ENCODE measurements at places on chromosomes 1 and 21.

DNA sequence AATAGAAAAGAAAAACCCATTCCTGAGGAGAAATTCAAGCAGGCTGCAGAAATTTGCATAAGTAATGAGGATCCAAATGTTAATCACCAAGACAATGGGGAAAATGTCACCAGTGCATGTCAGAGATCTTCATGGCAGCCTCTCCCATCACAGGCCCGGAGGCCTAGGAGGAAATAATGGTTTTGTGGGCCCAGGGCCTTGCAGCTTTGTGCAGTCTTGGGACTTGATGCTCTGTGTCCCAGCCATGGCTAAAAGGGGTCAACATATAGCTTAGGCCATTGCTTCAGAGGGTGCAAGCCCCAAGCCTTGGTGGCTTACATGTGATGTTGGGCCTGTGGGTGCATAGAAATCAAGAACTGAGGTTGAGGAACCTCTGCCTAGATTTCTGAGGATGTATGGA lies 22.7 kb downstream of the RAB3GAP2 start:
- no peak for DNase-seq

GRCh38 chr1:200890818-200891773 lies 3.6 kb upstream of the INAVA start:
- peak; percentile 74 for DNase-seq

- no peak for DNase-seq
These were observed 662 bp downstream of the SCAF4 start for GRCh38 chr21:31731056-31731856.

GRCh38 chr1:213956295-213956770 lies 31.4 kb upstream of the PROX1 start:
- DNase-seq = no peak

GRCh38 chr21:35811191-35811806 lies 249.0 kb downstream of the SETD4 start:
- DNase-seq = no peak

DNA sequence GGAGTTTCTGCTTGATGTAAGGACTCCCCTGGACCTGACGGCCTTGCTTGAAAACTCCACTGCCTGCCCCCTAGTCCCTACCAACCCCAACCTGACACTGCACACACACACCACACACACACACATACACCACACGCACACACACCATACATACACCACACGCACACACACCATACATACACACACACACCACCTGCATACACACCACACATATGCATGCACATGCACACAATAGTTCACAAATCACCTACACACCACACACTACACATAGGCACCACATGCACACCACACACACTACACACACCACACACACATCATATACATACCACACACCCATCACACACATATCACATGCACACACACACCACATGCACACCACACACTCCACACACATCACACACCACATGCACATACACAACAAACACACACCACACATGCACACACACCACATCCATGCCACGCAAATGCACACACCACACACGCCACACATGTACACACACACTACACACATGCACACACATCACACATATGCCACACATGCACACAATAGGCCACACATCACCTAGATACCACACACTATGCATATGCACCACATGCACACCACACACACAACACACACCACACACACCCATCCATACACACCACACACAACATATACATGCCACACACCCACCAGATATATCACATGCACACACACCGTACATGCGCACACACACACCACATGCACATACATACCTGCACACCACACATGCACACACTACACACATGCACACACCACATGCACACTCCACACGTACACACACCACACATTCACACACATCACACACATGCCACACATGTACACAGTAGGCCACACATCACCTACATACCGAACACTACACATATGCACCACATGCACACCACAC lies 3.7 kb downstream of the CASQ1 start:
- no peak for DNase-seq

DNA sequence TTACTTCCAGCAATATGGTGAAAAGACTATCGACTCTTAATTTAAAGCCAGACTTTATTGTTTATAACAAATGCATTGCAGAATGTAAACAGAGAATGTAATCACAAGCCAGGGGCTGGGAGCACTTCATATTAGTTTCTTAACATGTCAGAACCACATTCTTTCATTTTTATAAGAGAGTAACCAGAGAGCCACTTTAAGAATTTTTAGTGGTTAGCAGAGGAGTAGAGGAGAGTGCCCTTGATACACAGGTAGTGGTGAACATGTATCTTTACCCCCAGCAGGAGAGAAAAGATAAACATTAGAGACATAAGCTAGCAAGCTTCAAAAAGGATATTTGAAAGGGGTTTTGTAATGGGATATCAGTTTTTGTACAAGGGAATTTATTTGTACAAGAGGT lies 11.1 kb downstream of the AMY2B start:
- no peak for DNase-seq

GRCh38 chr1:157496121-157496526 lies 56.2 kb downstream of the FCRL5 start:
- peak; percentile 8 for DNase-seq

DNA sequence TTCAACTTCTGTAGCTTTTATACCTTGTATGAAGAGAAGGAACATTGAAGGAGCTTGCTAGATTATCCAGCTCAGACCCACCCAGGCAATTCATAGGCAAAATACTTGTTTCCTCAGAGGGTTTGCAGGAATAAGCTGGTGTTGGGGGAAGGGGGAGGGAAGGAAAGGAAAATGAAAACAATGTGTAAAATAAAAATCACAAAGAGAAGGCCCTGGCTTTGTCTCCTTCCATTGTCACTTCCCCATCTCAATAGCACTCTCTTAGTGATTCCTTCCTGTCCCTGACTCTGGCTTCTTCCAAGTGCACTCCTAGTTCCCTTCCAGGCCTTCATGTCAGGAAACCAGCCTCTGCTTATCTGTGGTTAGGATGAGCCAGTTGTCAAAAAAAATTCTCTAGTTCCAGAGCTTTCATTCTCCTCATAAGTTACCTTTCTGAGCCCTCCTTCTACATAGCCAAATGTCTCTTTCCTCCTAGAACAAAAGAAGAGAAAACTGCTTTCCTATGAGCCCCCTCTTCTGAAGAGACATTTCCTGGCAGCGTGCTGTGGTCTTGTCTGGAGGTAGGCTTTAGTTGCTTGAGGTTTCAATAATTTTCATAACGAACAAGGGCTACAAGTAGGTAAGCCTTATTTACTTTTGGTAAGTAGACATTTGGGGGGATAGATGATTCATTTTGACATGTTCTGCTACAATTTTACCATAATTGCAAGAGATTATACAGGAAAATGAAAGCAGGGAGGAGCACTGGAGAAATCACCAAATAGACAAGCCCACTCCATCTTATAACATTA lies 45.7 kb downstream of the FASLG start:
- DNase-seq = no peak

Measured in HTR-8/SVneo (cell line).